Stimulated activated CD8-positive, alpha-beta memory T cell treated with anti-CD3 and anti-CD28 coated beads, Interleukin-2, amount 100 ng/mL, for 1 hour (primary cell): ENCODE measurements at places on chromosomes 6 and 20.

DNA sequence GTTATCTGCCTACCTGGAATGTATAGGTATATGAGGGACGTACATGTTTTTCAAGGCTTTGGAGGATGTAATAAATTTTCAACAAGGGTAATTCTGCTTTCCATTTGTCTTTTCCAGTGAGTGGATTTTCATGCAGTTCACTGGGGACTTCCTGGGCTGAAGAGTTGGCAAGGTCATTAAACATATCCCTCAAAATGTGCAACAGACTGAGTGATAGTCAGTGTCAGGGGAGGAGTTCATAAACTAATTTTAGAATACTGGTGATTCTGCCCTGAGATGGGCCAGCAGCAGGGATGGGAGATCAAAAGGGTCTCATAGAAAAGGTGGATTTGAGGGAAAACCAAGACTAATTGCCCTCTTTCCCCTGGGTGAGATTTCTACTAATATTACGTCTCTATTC, 122.3 kb upstream of the CLDN20 start:
- DNase-seq: no peak

GRCh38 chr20:3980260-3981131, 34.9 kb downstream of the RNF24 start:
- DNase-seq: no peak

- DNase-seq: no peak
Observed at GRCh38 chr6:38974389-38975151, 74.0 kb upstream of the GLP1R start.

- DNase-seq: no peak
Observed at GRCh38 chr6:125273251-125273650, 28.5 kb downstream of the HDDC2 start.
